ENCODE measurements at places on chromosomes 5 and 9.

DNA sequence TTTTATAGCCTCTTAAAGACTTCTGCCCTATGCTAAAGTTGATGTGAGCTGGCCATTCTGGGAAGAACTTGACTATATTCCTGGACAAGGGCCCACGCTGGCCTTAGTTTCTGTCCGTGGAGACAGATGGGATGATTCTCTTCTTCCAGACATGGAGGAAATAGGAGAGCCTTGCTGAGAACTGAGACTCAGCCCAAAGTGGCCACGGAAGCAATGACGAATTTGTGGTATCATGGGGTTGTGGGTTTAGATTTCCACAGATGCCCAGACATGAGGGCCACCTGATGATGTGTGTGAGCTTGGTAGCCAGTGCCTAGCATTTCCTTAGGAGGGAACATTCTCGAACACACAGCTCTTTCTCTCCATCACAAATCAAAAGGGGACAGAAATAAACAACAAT, 309.1 kb downstream of the NSG2 start:
- no peak for DNase-seq

DNA sequence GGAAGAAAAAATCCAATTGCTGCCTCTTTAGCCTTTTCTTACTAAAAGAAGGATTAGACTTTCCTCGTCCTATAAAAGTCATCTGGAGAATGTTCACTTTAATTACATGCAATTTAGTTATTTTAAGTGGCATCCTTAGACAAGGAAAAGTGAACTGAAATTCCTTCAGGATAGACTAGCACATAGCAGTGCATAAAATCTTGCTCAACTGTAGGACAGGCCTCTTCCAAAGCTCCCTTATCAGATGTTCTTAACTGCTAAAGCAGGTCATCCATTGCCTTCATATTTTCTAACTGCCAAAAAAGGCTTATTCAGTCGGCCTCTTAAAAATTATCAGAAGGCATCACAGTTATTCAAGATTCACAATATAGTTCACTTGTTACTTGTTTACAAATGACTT, 396.5 kb downstream of the DMRT2 start:
- DNase-seq = no peak

- DNase-seq = no peak
These were observed 88.1 kb upstream of the PTPRD start for GRCh38 chr9:10700915-10701314.

DNA sequence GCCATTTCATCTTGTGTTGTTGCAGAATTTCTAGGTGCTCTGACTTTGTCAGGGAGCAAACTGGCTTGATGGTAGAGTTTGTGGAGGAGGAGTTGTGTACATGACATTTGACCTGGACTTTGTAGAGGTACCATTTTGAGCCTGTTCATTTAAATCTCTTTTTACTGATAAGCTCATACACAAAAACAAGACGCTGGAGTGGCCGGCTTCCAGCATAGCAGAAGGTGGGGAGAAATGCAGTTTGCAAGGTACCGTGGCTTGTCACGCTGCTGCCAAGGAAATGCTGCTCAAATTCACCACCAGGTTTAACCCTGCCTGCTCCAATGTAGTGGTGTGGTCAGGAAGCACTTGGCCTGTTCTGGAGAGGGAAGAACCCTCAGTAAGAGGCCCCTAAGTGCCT, 18.9 kb upstream of the IQGAP2 start:
- DNase-seq = no peak

DNA sequence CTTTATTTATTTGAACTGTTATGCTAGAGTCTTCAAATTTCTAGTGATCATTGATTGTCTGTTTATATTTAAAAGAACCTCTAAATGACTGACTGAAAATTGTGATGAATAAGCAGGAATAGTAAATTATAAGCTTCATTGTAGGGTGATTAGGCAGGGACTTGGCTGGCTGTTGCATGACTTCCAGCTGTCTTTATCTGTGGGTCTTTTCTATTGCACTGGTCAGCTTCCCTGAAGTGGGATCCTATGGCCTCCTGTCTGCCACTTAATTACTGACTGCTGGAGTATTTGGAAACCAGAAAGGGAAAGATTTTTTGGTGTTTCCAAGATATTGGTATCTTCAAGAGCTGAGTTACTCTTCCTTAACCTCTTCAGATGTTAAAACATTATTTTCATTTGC, 123.0 kb upstream of the CCNH start:
- no peak for DNase-seq

DNA sequence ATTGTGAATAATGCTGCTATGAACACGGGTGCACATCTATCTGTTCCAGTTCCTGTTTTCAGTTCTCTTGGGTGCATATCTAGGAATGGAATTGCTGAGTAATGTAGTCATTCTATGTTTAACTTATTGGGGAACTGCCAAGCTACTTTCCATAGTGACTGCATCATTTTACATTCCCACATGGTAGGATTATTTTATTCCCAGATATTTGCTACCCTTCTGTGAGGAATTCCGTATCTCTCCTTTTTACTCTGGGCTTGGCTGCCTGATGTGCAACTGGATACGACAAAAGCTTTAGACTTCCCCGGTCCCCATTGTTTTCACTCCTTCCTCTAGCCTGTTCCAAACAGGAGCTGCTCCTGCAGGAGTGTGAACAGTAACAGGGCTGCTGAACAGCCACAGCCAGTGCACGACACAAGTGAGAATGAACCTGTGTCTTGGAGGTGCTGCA, 7.2 kb downstream of the TAS2R1 start:
- peak; percentile 78 for DNase-seq

DNA sequence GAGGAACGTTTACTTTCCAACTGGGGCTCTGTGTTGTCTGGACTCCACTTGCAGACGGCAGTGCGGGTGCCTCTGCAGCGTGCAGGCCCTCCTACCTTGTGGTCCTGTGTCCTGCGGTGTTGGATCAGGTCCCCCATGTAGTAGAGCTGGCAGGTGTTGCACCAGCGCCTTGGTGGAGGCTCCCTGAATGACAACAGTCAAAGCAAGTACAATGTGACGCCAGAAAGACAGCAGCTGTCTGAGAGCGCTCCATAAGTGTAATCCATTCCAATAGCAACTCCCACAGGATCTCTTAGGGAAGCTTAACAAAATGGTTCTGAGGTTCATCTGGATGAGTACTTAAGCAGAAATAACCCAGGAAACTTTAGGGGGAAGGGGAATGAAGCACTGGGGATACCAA, 9.9 kb downstream of the BBLN start:
- no peak for DNase-seq

DNA sequence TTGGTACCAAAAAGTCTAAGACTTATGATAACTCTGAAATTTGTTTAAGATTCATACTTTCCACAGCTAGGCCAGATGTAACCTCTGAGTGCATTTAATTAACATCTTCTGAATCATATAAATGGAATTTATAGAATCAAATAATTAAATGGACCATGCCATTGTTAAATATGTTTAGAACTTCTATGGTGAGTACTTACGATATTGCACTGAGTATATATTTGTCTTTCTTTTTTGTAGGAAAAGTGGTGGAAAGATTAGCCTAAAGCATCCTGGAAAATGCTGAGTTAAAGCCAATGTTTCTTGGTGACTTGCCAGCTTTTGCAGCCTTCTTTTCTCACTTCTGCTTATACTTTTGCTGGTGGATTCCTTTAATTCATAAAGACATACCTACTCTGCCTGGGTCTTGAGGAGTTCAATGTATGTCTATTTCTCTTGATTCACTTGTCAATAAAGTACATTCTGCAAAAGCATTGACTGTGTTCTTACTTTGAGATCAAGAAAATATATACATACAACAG, 11.9 kb downstream of the SPINK6 start:
- DNase-seq = no peak

DNA sequence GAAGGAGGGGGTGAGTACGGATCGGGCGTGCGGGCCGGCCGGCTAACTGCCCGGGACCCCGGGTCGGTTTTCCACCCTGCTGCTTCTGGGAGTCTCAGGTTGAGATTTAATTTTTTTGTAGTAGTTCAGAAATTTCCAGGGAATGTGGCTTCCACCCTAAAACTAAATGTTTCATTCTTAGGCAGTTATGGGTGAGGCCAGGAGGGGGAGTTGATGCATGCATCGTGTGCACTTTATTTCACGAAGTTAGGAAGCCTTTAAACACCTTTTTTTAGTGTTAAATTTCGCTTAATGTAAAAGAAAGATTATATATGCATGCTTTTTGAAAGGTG, 905 bp downstream of the CDK9 start:
- no peak for DNase-seq

DNA sequence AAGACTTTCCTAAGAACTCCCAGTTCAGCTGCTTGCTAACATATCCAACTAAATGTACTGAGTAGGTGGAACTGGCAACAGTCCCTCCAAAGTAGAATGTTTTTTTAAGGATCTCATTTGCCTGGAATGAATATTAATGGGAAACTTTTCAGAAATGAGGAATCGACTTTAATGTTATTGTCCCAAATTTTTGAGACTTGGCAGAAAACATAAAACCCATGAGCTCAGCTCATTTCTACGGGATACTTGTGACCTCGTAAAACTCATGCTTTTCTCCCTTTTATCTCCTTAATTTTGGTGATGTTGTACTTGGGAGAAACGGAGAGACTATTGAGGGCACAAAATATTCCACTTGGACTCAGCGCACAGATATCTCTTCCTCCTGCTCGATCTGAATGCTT, 296.8 kb downstream of the EBF1 start:
- DNase-seq = peak; percentile 58

DNA sequence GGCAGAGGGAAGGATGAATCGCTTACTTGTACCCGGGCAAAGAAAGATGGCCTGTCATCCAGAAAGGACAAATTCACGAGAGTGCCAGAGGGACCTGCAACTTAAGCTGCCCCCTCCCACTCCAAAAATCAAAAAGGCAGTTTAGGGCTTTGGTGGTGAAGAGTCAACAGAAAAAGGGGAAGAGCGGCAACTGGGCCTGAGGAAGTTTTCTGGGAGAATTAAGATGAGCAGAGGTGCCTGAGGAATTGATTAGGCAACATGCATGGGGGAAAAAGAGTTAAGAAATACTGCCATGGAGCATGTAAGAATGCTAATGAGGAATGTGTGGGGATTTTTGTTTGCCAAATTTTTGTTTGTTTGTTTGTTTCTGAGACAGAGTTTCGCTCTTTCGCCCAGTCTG, 1.8 kb upstream of the ACTL7B start:
- no peak for DNase-seq

- no peak for DNase-seq
These were observed 5.2 kb downstream of the TCF7 start for GRCh38 chr5:134119720-134120119.

GRCh38 chr9:107178293-107178692, 104.8 kb upstream of the RAD23B start:
- no peak for DNase-seq
